ENCODE measurements at places on chromosomes 7 and 10.

GRCh38 chr10:70974351-70974901, 86.1 kb upstream of the PCBD1 start:
- no peak for DNase-seq

GRCh38 chr7:128906001-128906765, 4.3 kb downstream of the KCP start:
- no peak for DNase-seq

GRCh38 chr7:1844951-1845390, 174.9 kb downstream of the ELFN1 start:
- no peak for DNase-seq

GRCh38 chr10:18545621-18546305, 105.6 kb downstream of the NSUN6 start:
- DNase-seq = no peak

DNA sequence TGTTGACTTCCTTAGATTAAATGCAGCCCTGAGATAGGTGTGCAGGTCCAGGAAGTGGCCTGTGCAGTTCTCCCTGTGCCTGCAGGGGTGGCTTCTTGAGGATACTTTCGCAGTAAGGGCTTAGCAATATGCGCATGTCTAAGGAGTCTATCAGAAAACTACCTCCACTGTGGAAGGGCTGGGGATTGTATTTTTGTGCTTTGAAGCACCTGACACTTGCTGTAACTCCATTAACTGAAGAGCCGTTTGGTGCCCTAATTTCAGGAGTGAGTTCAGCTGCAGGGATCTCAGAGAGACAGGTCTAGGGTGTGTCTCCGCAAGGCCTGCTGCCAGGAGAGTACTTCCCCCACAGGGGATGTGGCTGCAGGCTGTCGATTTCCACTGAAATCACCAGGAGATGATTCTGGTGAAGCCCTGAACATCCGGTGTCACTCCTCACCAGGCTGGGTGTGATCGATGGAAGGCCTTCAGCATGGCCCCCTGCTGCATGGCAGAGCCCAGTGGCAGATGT, 35.5 kb downstream of the IKZF1 start:
- peak; percentile 56 for DNase-seq

- DNase-seq = peak; percentile 53
Measured at GRCh38 chr10:103053659-103054581, 135.8 kb downstream of the CNNM2 start.

- no peak for DNase-seq
Measured at GRCh38 chr7:83984076-83984475, 210.5 kb downstream of the SEMA3A start.

DNA sequence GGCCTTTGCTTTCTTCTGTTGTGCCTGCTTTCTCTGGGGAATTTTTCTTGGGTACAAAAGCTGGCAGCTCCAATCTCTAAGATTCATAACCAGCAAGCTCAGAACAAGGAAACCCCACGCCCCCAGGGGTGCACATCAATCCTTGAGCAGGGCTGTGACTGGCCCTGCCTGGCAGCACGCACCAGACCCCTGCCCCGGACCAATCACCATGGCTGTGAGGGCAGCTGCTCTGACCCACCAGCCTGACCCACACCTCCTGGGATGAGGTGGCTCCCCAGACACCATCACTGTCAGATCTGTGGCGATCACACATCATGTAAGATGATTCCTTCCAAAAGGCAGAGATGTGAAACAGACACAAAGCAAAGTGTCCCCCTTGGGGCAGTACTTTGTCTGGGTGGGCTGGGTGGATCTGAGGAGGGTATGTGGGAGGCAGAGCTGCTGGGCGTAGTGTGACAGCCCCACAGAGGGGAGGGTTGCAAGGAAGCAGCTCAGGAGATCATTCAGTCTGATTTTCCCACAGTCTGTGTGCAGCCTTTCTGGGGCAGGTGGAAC, 175.5 kb upstream of the SHH start:
- DNase-seq = no peak

- peak; percentile 52 for DNase-seq
Measured at GRCh38 chr10:118459642-118460193, 117.6 kb upstream of the FAM204A start.

DNA sequence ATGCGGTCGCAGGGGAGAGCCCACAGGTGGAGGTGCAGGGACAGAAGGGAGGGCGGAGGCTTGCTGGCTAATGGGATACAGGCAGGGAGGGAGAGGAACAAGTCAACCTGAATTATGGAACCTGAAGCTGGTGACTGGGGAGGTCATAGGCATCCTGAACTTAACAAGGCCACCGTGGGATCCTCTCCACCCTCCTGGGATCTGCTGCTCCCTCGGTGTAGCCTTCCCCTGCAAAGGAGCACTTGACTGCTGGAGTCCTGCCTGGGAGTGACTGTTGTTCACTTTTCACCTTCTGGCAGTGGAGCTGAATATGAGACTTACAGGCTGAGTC, 223.1 kb downstream of the GFRA1 start:
- no peak for DNase-seq

- DNase-seq = no peak
Measured at GRCh38 chr7:82312646-82313045, 130.9 kb downstream of the CACNA2D1 start.

GRCh38 chr10:19488592-19489280, 327.5 kb upstream of the PLXDC2 start:
- DNase-seq = no peak

GRCh38 chr10:109837384-109837783, 85.9 kb downstream of the XPNPEP1 start:
- DNase-seq = no peak

- no peak for DNase-seq
Measured at GRCh38 chr7:154171422-154171821, 119.2 kb downstream of the DPP6 start.

DNA sequence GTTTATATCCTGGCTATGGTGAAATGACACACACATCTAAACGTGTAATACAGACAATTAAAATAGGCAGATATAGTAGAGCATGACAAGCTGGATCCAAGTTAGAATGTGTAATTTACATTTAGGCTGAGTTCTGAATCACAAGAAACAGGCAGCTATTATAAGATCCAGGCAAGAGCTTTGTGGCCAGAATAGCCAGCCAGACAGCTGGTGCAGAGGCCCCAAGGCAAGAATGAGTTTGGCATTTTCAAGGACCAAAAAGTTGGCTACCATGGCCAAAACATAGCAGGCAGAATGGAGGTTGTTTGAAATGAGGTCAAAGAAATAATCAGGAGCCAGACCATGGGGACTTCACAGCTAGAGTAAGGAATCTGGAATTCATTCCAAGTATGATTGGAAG, 281.7 kb downstream of the MTERF1 start:
- DNase-seq = no peak

- no peak for DNase-seq
Measured at GRCh38 chr7:28579571-28579970, 167.3 kb downstream of the CREB5 start.

DNA sequence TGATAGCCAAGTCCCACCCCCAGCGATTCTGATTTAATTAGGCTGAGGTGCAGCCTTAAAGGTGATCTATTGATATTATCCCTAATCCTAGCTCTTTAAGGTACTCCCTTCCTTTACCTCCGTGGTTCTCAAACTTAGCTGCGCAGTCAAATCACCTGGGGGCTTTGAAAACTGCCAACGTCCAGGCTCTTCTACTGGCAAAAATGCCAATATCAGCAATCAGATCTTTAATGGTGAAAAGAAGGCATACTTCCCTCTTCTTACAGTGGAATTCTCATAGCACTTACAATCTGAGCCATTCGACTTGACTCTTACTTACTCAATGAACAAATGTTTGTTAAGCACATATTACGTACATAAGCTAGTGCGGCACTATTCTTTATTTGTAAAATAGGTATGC, 704 bp upstream of the SLC35B4 start:
- DNase-seq = no peak

- DNase-seq = no peak
Measured at GRCh38 chr7:20559883-20560282, 55.6 kb upstream of the ABCB5 start.

DNA sequence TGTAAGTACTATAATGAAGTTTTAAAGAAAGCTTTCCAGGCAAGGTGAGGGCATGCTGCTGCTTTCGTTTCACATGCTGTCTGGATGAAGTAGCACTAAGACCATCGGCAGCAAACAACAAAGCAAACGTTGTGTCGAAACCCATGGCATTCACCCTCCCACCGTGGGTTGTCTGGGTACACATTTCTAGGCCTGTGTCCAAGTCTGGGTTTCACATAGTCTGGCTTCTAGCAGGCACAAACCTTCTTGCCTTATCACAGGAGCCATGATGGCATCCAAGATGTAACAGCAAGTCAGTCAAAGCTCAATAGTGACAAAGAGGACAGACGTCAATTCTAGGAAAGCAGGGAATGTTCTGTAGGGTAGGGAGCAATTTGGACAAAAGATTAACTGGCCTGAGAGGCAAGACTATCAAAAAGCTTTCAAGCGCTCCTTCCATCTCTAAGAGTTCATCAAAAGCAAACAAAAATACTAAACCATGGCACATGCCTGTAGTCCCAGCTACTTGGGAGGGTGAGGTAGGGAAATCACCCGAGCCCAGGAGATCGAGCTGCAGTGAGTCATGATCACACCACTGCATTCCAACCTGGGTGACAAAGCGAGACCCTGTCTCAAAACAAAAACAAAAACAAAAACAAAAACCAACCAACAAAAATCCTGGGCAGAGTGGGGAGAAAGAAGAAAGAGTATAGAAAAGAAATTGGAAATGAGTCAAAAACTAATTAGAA, 42.7 kb downstream of the PAXIP1 start:
- no peak for DNase-seq

DNA sequence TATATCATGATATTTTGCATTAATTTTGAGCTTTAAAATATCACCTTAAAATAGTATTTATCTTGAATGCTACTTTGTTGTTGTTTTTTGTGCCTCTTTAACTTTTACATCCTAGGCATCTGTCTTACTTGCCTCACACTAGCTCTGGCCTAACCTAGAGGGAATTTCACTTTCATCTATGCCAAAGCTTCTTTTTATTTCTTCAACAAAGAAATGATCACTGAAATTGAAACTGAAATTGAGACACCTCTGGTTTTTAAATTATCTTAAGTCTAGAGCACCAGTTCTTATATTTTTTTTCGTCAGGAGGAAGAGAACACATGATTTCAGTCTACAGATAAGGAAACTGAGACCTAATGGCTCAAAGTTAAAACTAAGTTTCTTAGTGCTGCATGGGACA, 3.5 kb upstream of the SCIN start:
- DNase-seq = no peak

DNA sequence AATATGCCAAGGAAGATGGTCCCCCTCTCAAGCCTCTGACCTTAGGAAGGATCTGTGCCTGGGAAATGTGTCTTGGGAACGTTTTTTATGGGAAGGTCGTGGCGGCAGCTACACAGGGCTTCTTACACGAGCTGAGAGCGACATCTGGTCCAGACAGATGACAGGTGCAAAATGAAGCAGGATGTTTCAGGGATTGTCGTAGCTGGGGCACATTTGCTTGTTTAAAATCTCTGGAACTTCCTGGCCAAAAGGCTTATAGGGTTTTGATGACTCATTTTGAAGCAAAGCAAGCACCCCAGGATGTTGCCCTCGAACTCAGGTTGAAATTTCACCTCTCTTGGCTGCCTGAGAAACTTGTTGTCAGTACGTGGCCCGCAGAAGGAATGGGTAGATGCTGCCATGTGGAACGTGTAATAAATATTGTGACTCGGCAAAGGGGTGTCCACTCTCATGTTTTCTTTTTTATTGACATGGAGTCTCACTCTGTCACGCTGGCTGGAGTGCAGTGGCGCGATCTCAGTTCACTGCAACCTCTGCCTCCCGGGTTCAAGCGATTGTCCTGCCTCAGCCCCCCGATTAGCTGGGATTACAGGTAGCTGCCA, 117.5 kb downstream of the CAMK1D start:
- no peak for DNase-seq

DNA sequence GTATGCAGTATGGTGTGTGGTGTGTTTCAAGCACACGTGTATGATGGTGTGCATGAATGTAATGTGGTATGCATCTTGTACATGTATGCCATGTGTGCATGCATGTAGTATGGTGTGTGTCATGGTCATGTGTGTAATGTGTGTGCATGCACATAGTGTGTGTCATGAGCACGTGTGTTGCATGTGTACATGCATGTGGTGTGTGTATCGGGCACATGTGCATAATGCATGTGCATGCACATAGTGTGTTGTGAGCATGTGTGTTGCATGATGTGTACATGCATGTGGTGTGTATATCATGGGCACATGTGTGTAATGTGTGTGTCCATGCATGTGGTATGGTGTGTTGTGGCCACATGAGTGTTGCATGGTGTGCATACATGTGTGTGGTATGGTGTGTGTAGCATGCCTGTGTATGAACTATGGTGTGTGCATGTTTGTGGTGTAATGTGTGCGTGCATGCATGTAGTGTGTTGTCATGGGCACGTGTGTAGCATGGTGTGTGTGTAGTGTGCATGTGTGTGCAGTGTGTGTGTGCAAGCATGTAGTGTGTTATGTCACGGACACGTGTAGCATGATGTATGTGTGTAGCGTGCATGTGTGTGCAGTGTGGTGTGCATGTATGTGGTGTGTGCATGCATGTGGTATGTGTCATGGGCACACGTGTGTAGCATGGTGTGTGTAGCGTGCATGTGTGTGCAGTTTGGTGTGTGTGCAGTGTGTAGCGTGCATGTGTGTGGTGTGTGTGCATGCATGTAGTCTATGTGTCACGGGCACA, 17.6 kb downstream of the KNDC1 start:
- no peak for DNase-seq

DNA sequence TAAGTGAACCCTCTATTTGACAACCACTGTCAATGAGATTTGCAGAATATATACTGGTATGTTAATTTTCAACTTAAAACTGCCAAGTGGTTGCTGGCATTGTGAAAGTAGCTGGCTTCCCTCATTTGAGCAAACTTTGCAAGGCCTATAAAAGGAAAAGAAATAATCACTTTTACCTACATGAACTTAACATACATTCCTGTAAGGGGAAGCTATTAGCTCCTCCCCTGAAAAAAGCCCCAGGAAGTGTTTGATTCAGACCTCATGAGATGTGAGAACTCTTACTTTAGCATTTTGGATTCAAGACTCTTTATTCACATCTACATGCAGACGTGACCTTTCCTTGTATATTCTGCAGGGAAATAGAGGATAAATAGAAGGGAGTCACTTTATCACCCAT, 175.6 kb downstream of the OTUD1 start:
- DNase-seq = no peak

Measured in activated naive CD4-positive, alpha-beta T cell treated with Interleukin-2 at 50 U/mL for 16 hours (primary cell).